ENCODE measurements at places on chromosomes 1 and 21. TPM values are rescaled to one million over a fixed set of nuclear protein-coding genes. Genes with fewer than 3 reads are reported as not detected.

- no peak for DNase-seq
- H3K4me1 ChIP-seq = peaks cover 22% of the 10 kb centered on the region
- peak overlapping the region; percentile 95 for H3K4me3 ChIP-seq
- peak overlapping the region; percentile 94 for H3K27ac ChIP-seq
Measured at GRCh38 chr1:147669469-147670318, 630 bp downstream of the ACP6 start.

DNA sequence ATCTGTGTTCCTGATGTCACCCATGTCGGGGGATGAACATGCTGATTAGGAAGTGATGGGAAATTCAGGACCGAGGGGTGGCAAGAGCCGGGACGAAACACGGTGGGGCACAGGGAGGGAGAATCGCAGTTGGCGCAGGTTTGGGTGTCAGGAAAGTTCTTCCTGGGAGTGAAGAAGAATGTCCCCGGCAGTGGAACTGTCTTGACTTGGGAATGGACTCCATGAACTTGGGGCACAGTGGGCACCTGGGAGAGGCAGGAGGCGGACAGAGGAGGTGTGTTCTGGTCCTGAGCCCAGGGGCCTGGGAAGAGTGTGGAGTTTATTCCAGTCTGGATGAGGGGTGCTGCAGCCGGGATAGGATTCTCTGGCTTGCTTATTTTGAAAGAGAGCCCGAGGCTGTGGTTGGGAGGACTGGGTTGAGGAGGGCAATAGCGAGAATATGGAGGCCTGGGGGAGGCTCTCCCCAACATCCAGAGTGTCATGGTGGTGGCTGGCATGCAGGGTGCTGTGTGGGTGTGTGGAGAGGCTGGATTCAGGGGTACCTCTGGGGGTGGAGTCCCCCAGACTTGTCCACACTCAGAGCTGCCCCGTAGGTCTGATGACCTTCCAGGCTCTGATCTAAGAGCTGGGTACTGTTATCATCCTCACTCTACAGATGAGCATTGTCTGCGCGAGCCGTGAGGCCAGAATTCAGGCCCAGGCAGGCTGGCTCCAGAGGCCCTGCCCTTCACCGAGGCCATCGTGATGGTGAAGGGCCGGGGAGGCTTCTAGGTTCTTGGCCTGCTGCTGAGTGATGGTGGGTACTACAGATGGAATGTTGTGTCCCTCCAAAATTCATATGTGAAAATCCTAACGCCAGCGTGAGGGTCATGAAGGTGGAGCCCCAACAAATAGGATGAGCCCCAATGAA, 274.5 kb upstream of the C1orf174 start:
- no peak overlapping the region for H3K4me3 ChIP-seq
- no peak for DNase-seq
- no peaks in the 10 kb centered on the region for H3K27me3 ChIP-seq
- no peaks in the 10 kb centered on the region for H3K36me3 ChIP-seq

DNA sequence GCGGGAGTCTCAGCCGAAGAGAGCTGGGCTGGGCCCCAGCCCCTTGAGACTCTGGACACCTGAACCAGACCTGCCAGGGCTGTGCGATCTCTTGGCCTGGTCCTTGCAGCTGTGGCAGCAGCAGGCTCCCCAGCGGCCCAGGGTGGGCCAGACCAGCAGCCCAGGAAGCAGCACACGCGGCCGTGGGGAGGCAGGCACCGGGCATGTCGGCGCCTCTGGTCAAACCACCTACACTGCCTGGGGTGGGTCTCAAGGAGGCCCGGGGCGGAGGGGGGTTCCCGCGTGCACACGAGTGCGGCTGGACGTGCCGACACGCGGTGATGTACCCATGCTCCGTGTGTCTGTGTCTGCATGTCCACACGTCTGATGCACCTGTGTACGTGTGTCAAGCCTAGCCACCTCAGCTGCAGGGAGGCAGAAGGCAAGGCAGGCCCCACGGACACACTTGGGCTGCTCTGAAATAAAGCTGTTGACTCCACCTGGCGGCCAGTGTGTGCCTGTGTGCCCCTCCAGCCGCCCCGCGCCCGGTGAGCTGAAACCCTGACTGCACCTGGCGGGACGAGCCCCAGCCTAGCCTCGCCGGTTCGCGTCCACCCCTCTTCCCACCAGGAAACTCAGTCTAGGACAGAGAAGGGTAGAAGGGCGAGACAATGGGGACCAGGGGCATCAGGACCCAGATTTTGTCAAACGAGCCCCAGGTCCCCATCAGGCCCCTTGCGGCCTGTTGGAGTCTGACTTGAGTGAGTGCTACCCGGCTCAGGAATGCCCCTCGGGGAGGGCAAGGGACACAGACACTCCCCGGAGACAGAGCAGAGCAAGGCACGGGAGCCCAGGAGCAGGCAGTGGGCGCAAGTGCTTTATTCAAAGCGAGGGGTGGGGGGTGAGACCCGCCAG, 11.6 kb downstream of the SCNN1D start:
- no peak overlapping the region for H3K27ac ChIP-seq
- H3K4me1 ChIP-seq = no peaks in the 10 kb centered on the region
- H3K4me3 ChIP-seq = no peak overlapping the region
- peak; percentile 68 for DNase-seq
- H3K27me3 ChIP-seq = no peaks in the 10 kb centered on the region
- H3K36me3 ChIP-seq = no peaks in the 10 kb centered on the region

The OR2L3 gene
- not detected for total RNA-seq

The AVPR1B gene
- total RNA-seq = not detected

Measured in activated naive CD8-positive, alpha-beta T cell treated with anti-CD3 and anti-CD28 coated beads, Interleukin-2, amount 10 ng/mL, durations not matched to agents 7 days and 5 days (primary cell).